ENCODE measurements at places on chromosomes 5 and 9.

DNA sequence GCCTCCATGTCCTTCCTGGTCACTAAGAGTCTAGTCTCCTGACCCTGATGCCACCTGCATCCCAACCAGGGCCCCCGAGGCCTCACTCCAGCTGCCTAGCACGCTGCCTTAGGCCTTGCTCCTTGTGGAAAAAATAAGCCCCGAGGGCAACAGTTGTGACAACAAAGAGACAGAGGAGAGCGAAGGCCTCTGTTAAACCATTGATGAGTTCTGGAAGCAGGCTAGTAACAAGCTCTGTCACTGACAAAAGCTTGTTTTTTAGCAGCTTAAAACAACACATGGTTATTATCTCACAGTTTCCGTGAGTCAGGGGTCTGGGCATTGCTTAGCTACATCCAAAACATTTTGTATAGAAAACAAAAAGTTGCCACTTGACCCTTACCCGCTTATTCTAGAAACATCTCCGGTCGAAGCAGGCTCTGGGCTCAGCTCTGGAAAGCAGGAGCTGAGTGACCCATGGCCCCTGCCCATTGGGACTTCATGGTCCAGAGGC lies 48.2 kb upstream of the TBC1D2 start:
- DNase-seq: no peak

GRCh38 chr5:120516805-120517204 lies 52.7 kb downstream of the PRR16 start:
- DNase-seq: no peak

DNA sequence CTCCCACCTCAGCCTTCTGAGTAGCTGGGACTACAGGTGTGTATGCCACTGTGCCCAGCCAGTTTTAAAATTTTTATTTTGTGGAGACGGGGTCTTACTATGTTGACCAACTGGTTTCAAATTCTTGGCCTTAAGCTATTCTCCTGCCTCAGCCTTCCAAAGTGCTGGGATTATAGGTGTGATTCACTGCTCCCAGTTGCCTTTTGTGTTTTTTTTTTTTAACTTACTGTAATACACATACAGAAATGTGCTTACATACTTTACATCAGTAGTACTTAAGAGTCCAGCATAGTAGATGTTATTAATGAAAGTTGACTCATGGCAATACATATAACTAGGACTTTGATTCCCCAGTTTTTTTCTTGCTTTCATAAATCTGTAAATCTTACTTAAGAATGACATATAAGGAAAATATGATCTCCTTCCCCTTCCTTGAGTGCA lies 4.7 kb downstream of the MAN2A1 start:
- no peak for DNase-seq

DNA sequence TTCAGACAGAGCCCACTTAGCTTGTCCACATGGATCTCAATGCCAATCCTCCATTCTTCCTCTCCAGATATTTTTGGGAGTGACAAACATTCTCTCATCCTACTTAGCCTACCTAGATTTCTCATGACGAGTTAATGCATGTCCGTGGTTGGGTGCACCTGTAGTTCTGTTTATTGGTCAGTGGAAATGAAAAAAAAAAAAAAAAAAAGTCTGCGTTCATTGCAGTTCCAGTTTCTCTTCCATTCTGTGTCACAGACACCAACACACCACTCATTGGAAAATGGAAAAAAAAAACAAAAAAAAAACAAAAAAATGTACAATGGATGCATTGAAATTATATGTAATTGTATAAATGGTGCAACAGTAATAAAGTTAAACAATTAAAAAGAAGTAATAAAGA lies 59.0 kb downstream of the BASP1 start:
- DNase-seq: no peak

- DNase-seq: no peak
Measured at GRCh38 chr9:75699017-75699416, 191.5 kb upstream of the PCSK5 start.

- no peak for DNase-seq
Measured at GRCh38 chr9:94799578-94800264, 73.2 kb downstream of the AOPEP start.

- DNase-seq: no peak
Measured at GRCh38 chr5:136992796-136993489, 506.2 kb downstream of the SPOCK1 start.

- DNase-seq: no peak
Measured at GRCh38 chr5:124153588-124153987, 592.9 kb downstream of the ZNF608 start.

DNA sequence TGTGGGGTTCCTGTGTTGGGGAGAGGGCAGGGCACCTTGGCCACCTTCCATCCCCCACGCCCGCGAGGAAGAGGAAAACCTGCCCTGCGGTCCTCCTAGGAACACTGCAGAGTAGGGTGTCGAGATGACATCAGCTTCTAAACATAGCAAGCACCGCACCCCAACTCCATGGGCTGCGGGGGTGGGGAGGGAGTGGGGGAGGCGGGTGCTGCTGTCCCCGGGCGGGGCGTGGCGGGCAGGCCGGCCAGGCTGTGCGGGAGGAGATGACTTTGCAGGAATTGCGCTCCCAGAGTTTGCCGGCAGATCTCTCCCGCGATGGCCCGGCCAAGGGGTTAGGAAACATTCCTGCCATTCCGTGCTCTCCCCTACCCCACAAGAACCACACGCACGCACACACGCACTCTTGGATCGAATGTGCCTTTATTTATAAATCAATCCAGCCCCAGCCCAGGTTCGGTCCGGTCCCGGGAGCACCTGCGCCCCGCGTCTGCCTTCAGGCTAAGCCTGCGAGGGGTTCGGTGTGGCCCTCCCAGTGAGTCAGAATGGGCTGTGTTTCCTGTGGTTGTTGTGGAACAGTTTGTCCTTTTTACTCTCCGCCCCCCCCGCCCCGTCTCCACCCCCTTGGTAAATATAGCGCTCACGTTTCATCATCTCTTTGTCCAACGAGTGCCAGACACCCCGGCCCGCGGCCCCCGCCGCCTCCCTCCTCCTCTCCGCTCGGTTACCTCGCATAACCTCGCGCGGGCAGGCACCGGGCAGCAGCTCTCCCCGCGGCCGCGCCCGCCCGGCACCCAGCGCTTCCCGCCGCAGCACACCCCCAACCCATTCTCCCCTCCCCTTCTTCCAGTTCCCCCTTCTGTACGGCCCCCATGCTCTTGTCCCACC lies 5.3 kb upstream of the KLF9 start:
- DNase-seq: peak; percentile 85

GRCh38 chr5:177453852-177454396 lies 7.3 kb downstream of the PRR7 start:
- no peak for DNase-seq

DNA sequence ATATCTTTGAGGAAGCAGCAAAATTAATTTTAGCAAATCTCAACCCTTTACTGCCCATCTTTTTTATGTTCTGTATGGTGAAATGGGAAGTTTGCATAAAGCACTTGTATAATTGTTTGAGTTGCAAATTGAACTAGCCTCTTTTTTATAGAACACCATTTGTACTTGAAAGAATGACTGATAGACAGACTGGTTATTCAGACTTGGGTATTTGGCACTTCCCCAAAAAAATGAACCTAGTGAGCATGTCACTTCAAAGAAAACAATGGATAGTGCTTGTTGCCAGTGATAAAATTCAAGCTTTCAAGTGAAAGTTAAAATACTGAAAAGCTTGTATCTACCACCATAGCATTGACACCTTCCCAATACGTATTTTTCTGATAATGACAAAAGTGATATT lies 115.8 kb downstream of the ERCC6L2 start:
- DNase-seq: no peak

DNA sequence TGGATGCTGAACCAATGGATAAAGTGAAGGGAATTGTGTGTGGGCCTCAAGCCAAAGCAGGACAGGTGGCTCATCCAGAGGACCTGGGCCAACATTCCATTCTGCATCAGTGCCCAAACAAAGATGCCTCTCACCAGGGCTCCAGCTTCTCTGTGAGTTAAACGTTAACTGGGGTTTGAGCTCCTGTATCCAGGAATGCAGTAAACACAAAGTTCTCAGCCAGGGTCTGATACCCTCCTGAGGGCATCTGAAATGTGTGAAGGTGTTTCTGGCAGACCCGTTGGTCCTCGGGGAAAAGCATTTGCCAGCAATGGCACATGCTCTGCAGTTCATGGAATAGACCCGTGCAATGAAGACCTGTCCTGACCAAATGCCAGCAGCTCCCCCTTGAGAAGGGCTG lies 33.9 kb upstream of the AOPEP start:
- DNase-seq: no peak

- no peak for DNase-seq
Measured at GRCh38 chr5:99000221-99000620, 71.4 kb upstream of the CHD1 start.

DNA sequence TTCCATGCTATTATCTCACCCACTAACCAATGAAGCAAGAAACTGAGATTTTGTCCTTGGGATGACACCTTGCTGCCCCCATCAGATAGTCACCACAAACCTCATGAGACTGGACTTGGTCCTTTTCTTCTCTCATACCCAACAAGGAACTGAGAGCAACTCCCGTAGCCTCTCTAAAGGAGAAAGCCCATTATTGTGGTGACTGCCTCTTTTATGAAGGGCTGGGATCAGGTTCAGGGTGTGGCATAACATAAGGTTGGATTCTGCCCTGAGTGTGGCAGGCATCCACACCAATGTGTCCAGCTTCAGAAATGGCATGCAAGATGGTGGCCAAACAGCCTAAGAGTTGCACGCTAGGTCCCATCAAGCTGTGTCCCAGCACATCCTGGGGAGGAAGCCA lies 1.3 kb upstream of the ACTL7A start:
- no peak for DNase-seq
